ENCODE measurements at places on chromosomes 3 and 15.

DNA sequence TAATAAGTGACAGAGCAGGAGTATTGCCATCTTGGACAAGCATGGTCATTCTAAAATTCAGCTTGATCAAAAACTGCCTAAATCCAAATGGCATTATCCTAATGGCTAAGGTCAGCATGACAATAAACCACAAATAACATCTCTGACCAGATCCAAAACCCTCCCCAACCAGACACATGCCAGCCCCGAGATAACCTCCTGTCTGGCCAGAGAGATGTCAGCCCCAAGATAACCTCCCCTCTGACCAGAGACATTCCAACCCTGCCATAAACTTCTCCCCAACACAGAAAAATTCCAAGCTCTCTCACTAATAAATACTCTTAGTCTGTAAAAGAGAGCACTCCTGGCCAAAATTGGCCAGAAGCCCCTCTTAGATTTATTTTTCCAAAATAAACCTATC is 470.5 kb upstream of the UBE2E2 start:
- DNase-seq, result no peak

- peak; percentile 87 for DNase-seq
Observed at GRCh38 chr3:79019137-79019923, 748.5 kb downstream of the ROBO1 start.

GRCh38 chr3:150269526-150269925 is 138.6 kb upstream of the TSC22D2 start:
- DNase-seq, result no peak

DNA sequence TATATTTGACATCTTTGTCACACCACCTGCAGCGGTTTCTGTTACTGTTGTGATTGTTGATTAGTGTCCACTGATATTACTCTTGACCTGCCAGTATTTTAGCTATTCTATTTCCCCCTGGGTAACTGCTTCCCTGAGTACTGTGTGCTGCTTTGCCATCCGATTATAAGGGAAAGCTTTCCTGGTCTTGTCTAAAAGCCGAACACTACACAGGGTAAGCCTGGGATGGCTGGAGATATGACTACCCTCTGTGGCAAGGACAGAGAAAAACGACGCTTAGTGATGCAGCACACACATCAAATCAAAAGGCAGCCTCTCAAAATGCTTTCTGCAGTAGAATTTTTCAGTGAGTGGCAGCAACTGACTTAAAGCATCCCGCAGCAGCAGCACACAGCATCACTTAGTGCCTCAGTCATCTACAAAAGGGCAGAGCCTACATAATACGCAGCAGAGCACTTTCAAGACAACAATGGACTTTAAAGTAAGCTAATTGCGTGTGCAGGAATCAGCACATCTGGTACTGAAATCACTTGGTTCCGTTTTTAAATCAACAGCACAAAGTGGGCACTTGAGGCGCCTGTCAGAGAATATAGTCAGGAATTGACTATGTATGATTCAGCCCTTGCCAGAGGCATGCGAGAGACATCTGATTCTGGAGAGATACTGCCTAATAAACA is 656.3 kb upstream of the TGFBR2 start:
- DNase-seq, result no peak

DNA sequence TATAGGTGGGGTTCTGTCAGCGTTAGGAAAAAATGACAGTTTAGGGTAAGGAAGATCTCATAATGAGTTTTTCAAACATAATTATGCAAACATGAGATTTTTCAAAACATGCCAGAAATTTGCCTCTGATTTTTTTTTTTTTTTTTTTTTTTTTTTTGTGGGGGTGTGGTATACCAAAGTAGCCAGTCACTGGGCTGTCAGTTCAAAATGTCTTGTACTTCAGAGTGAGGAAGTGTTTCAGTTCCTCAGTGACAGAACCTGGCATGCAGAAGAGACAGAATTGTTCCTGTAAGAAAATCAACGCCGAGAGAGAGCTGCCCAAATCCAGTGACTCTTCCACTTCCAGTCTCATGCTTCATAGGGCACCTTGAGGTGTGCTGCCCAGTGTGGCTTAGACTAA is 9.7 kb downstream of the NCBP2 start:
- DNase-seq, result no peak

- DNase-seq, result no peak
Observed at GRCh38 chr15:53987480-53987879, 9.2 kb downstream of the UNC13C start.
